Activated naive CD4-positive, alpha-beta T cell treated with anti-CD3 and anti-CD28 coated beads, Interleukin-2, amount 50 U/mL, for 72 hours (primary cell): ENCODE measurements at places on chromosomes 4 and X. TPM values are rescaled to one million over a fixed set of nuclear protein-coding genes. Genes with fewer than 3 reads are reported as not detected.

The MECP2 gene
- total RNA-seq = 84.9 TPM

- DNase-seq = no peak
These were observed 99.5 kb downstream of the FBXW7 start for GRCh38 chr4:152436384-152436783.

The PLK4 gene
- 50.5 TPM for total RNA-seq

- no peak for DNase-seq
These were observed 4.3 kb upstream of the SHROOM3 start for GRCh38 chr4:76430519-76431388.

The SSX2 gene
- not detected for total RNA-seq

- DNase-seq = no peak
These were observed 45.8 kb upstream of the ITM2A start for GRCh38 chrX:79412972-79413371.

DNA sequence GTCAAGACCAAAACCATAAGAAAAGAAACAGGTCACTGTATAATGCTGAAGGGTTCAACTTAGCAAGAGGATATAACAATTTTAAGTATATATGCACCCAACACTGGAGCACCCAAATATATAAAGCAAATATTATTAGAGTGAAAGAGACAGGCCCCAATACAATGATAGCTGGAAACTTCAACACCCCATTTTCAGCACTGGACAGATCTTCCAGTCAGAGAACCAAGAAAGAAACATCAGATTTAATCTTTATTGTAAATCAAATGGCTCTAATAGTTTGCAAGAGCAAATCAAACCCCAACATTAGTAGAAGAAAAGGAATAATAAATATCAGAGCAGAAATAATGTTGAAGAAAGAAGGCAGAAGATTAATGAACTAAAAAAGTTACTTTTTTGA lies 36.2 kb downstream of the MAGED4 start:
- no peak for DNase-seq

DNA sequence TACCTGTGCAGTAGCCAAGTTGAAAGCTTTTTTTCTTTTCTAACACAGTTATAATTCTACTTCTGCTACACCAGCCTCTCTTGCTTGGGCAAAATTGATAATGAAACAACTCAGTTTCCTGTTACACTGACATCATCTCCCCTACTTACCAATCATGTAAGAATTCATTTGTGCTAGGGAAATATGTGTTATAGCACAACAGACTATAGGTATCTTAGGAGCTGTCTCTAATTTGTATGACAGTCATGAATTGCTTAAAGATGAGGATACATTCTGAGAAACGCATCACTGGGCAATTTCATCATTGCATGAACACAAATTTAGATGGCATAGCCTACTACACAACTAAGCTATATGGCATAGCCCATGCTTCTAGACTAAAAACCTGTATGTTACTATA lies 246.3 kb upstream of the ANKRD50 start:
- DNase-seq = no peak

DNA sequence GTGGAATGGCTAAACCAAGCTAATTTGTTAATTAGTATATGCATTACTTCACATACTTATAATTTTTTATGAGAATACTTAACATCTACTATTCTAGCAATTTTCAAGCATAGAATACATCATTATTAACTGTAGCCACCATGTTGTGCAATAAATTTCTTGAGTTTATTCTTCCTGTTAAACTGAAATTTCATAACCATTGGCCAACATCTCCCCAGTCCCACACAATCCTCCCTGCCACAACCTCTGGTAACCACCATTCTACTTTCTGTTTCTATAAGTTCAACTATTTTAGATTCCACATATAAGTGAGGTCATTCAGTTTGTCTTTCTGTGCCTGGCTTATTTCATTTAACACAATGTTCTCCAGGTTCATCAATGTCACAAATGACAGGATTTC lies 208.5 kb downstream of the PPP4R3C start:
- no peak for DNase-seq

- no peak for DNase-seq
These were observed 5.1 kb downstream of the EFNB1 start for GRCh38 chrX:68833855-68834331.

The CXCL13 gene
- 2.5 TPM for total RNA-seq

DNA sequence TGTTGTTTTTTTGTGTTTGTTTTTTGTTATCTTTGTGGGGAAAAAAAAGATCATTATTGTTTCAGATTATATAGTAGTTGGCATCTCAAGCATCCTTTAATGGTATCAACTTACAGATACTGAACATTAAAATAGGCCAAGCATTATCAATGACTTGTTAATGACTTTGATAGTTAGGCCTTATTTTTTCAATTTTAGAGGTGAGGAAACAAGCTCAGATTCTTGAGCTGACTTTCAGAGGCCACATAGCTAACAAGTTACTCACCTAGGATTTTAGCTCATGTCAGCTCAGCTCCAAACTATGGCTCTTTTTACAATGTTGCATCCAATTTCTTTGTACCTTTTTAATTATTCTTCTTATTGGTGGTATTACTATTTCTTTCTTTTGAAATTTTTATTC lies 471 bp upstream of the PLAC8 start:
- DNase-seq = no peak

GRCh38 chr4:57097711-57098110 lies 12.5 kb downstream of the IGFBP7 start:
- no peak for DNase-seq

DNA sequence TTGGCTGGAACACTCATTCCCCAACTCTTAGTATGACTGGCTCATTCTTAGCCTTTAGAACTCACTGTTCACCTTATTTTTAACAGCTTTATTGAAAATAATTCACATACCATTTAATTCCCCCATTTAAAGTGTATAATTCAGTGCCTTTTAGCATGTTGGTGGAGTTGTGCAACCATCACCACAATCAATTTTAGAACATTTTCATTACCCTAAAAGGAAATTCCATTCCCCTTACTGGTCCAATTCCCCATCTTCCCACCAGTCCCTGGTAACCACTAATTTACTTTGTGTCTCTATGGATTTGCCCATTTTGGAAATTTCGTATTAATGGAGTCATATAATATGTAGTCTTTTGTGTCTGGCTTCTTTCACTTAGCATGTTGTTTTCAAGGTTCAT lies 19.7 kb downstream of the NHSL2 start:
- DNase-seq = no peak

- DNase-seq = no peak
These were observed 381.8 kb downstream of the PPP1R2C start for GRCh38 chrX:42396136-42396535.

The ARMCX4 gene
- total RNA-seq = 7.6 TPM

GRCh38 chr4:163587867-163588266 lies 93.4 kb downstream of the TMA16 start:
- DNase-seq = no peak

DNA sequence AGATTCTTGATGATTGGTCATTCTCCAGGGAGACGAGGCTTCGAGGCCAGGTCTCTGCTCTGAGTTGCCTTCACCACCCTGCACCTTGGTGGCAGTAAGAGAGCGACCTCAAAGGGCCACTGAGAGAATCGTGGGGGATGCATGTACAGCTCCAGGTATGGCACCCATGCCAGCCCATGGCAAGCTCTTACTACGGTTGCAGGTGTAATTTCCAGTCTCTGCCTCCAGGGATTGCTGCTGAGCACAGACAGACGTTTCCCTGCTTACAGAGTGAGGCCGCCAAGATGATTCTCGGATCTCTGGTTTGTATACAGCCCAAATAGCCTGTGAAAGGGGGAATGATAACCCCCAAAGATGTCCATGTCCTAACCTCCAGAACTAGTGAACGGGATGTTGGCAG lies 16.3 kb upstream of the DRD5 start:
- DNase-seq = no peak

- no peak for DNase-seq
These were observed 33.3 kb downstream of the REST start for GRCh38 chr4:56940971-56941370.

DNA sequence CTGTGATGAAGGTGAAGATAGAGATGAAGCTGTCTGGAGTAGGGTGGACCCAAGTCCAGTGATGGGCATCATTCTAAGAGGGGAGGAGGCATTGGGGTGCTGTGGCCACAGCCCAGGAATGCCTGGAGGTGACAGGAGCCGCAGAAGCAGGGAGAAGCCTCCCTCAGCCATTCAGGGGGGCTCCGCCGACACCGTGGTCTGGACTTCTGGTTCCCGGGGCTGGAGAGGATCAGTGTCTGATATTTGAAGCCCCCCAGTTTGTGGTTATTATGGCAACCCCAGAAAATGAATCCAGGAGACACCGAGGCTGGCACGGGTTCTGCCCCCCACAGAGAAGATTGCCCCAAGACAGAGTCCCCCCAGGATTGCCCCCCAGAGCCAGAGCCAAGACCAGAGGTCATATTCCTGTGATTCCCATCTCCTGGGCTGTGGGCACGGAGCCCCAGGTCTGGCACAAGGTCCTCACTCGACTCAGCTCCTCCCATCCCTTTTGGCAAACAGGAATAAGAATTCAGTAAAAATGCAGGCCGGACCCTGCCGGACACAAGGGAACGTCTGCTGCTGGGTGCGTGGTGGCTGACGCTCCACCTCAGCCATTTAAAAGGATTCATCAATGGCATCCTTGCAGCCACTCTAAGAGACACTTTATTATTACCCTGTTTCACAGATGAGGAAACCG lies 116.6 kb downstream of the CPZ start:
- no peak for DNase-seq

- DNase-seq = no peak
These were observed 37.1 kb upstream of the ADH1C start for GRCh38 chr4:99389606-99390005.

- DNase-seq = no peak
These were observed 556 bp downstream of the ATP5ME start for GRCh38 chr4:673349-674091.

DNA sequence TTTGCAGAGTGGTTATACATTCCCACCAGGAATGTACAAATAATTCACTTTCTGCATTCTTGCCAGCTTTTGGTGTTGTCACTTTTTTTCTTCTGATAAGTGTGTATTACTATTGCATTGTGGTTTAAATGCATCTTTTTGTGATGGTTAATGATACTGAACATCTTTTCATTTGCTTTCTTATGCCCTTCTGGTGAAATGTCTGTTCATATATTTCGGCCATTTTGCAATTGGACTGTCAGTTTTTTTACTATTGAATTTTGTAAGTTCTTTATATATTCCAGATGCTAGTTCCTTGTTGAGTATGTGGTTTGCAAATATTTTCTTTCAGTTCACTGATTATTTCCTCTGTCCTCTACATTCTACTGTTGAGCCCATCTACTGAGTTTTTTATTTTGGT lies 19.4 kb upstream of the BMP2K start:
- DNase-seq = no peak

The TRIM75 gene
- total RNA-seq = not detected

- DNase-seq = no peak
These were observed 192.5 kb upstream of the TAPT1 start for GRCh38 chr4:16418814-16419213.

GRCh38 chrX:104662694-104663093 lies 96.7 kb downstream of the IL1RAPL2 start:
- DNase-seq = no peak

DNA sequence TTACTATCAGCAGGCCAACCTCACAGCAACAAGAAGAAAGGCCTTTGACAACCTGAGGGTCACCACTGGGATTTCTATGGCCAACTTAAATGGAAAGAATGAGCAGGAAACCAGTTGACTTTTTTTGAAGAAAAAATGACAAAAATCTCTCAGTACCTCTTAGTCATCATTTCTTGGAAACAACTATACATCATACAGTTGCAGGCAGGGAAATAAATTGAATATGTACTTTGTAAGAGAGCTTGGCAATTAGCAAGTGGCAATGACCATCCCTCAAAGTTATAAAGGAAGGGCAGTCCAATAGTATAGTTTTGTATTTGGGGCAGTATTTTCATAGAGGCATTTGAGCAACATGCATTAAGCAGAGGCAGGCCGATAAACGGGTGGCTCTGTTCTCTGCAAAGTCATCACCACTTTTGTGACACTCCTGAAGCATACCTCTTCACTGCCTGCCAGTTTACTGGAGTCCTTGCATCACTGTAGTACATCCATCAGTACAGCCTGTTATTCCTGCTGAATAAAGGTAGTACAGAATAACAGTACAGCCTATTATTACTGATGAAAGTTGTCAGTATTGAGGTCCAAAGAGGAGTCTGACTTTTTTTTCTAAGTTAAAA lies 83.3 kb upstream of the AMELX start:
- DNase-seq = no peak

GRCh38 chrX:129877401-129877800 lies 28.6 kb upstream of the UTP14A start:
- no peak for DNase-seq

DNA sequence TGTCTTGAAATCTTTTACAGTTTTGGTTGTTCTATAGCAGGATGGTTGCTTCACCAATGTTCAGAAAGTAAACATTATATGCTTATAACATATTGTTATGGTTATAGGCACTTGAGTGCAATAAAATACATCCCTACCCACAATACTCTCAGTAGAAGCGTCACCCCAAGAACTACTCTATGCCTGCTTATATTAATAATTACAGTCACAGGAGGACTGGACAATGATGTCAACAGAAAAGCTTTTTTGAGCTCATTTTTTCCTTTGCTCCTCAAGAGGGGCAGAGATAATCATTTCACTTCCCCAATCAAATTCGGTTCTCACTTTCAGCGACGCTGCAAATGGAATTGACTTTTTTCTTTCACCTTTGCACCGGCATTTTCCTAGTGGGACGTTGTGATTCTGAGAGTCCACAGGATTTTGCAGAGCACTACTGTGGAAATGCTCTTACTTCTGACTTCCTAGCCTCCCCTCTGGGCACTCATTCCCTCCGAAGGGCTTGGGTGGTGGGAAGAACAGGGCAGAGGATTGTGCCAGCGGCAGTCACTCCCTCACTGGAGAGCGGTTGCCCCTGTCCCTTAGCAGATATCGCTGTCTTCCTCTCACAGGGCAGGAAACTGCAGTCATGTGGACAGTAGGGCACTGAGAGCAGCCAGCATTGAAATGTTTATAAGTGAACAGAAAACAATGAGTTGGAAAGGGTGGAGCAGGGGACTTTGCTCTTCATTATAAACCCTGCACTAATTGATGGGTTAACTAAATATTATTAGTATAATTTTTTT lies 24.9 kb upstream of the SGMS2 start:
- no peak for DNase-seq

GRCh38 chrX:83160096-83160495 lies 348.0 kb upstream of the POU3F4 start:
- DNase-seq = no peak

- DNase-seq = no peak
These were observed 132.8 kb upstream of the FUNDC1 start for GRCh38 chrX:44675362-44676024.

DNA sequence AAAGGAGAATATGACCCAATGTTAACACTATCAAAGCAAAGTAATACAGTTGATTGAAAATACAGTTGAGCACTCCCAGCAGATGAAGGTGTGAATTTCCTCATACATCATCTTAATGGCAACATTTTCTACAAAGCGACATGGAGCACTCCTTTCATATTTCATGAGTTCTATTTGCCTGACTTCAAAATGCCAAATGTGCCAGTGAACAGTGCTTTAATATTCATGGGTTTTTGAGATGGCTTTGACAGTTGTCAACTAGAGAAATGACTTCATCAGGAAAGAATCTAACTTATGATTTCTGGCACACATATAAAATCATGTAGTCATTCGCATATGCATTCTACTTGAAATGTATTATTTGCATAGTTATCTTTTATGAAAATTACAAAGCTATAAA lies 222.4 kb downstream of the GALNTL6 start:
- DNase-seq = no peak

The CDKL2 gene
- total RNA-seq = 2.9 TPM
